Progenitor cell of endocrine pancreas (in vitro differentiated cells): ENCODE measurements at places on chromosomes 13 and 19.

GRCh38 chr13:68081061-68081460 lies 850.9 kb upstream of the PCDH9 start:
- no peak for DNase-seq

GRCh38 chr13:42071672-42072419 lies 23.4 kb downstream of the DGKH start:
- DNase-seq, result no peak

GRCh38 chr13:98504371-98504963 lies 72.4 kb downstream of the STK24 start:
- no peak for DNase-seq

- no peak for DNase-seq
These were observed 849.4 kb downstream of the DACH1 start for GRCh38 chr13:71017607-71018006.

DNA sequence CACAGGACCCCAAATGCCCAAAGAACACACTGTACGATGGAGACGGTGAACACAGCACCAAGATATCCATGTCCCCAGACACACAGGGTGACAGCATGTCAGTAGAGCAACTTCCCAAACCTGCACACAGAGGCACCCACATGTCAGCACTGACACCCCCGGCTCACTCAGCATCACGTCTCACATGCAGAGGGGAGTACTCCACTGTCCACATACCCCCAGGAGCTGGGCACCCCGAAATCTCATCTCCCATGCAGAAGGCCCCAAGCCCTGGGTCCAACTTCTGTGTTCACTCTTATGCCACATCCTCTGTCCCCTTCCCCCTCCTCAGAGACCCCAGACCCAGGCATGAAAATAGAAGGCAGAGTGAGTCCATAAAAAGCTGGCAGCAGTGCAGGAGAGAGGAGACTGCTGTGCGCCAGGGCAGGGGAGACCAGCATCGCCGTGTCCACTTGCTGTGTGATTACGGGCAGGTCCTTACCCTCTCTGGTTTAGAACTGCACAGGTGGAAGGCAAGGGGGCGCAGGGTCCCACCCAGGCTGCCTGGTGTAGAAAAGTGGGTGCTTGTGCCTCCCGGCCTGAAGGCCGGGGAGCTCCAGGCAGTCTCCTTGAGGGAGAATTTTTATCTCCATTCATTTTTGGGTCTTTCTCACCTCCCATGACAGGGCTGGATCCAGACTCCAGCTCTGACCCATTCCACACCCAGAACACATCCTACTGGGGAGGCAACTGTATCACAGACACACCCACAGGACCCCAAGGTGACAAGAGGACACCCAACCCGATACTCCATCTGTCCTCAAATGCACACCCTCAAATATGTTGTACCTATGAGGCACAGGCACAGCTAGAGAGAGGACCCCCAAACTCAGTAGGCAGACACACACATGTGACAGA lies 17.0 kb downstream of the ERFL start:
- no peak for DNase-seq

DNA sequence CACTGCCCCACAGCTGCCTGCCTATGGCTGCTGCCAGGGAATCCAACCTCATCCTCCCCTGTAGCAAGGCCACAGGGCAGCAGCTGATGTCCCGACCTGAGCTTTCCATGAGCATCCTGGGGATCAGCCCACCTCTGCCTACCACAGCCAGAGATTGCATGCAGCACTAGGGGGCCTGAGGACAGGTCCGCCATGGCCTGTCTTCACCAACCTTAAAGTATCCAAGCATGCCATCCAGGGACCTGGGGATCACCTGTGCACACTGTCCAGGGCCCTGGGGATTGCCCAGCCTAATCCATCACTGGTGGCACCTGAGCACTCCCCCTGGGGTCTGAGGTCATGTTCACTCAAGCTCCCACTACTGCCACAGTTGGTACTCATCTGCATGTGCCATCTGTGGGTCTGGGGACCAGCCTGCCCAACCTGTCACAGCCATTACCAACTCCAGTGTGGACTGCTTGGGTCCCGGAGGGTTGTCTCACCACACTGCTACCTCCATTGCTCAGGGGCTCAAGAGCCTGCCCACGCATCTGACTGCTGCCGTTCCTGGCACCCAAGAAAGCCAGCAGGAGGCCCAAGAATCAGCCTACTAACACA lies 53.0 kb downstream of the KCTD15 start:
- no peak for DNase-seq

GRCh38 chr13:99813336-99814095 lies 158.1 kb downstream of the ZIC5 start:
- DNase-seq, result no peak

DNA sequence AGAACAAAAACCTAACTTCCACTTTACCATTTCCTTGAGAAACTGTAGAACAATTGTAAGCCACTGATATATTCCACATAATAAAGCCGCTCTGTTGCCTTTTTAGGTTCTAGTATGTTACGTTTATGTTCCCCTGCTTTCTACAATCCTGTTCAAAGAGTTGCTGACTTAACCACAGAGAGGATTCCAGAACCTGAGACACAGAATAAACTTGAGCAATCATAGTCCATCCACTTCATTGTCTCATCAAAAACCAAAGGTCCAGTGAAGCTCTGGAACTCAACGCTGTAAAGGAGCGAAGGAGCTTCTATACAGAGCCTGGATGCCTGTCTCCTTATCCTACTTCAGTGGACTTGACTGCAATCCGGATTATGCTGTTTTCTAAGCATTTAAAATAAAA lies 4.6 kb downstream of the STARD13 start:
- no peak for DNase-seq

DNA sequence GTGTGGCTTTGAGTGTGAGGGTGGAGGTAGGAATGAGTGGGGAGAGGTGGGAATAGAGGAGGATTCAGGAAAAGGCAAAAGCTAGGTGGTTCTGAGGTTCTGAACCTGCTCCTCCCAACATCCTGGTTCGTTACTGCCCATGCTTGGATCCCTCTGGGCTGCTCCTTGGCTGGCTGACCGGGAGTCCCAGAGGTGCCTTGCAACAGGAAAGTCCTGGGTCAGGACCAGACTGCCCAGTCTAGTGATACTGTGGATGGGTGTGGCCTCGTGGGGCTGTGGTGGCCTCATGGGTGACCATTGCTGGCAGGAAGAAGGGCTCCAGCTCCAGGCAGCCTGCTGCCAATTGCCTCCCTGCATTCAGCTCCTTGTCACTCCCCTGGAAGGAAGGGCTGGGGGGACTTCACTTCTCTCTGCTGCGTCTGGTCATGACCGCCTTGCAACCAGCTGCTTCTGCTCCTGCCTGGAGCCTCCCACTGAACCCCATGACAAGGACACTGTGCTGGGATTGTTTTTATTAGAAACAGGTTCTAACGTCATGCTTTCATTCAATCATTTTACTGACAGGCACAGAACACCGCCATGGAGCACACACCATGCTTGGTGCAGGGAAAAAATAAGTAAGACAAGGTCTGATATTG lies 61.5 kb upstream of the UBL3 start:
- DNase-seq, result no peak

DNA sequence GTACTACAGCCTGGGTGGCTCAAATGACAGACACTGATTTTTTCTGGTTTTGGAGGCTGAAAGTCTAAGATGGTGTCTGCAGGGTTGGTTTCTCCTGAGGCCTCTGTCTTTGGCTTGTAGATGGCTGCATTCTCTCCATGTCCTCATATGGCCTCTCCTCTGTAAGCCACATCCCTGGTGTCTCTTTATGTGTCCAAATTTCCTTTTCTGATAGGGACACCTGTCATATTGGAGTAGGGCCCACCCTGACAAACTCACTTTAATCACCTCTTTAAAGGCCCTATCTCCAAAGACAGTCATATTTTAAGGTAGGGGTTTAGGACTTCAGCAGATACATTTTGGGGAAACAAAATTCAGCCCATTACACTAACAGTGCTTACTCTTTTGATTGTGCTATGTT lies 32.0 kb upstream of the WASF3 start:
- no peak for DNase-seq

DNA sequence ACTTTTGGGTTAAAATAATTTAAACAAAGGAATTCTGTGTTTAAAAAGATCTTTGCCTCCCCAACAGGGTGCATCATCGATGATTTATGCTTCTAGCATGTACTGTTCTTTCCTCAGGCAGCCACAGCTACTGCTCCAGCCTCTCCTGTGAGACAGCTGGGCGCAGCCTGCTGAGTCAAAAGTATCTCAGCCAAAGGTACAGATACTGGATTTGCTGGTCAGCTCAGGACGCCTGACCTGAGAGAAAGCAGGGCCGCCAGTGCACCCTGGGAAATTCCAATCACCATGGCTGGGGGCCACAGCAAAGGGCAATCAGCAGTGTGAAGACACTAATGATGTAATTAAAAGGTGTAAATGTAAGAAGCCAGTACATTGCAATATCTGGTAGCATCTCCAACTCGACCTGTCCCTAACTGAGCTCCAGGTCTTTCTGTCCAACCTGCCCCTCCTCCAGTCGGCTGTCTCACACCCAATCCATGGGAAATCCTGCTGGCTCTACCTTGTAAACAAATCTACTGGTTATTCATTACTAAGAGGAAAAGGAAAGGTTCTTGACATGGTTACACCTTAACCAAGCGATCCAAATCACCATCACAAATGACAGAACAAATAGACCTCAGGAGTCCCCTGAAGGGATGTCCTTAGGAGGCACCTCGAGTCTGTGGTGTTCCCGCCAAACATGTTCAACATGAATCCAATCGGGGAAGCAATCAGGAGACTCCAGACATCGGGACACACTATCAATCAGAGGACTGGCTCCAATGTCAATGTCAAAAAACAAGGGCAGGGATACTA lies 7.3 kb downstream of the OPA3 start:
- DNase-seq, result peak; percentile 30

DNA sequence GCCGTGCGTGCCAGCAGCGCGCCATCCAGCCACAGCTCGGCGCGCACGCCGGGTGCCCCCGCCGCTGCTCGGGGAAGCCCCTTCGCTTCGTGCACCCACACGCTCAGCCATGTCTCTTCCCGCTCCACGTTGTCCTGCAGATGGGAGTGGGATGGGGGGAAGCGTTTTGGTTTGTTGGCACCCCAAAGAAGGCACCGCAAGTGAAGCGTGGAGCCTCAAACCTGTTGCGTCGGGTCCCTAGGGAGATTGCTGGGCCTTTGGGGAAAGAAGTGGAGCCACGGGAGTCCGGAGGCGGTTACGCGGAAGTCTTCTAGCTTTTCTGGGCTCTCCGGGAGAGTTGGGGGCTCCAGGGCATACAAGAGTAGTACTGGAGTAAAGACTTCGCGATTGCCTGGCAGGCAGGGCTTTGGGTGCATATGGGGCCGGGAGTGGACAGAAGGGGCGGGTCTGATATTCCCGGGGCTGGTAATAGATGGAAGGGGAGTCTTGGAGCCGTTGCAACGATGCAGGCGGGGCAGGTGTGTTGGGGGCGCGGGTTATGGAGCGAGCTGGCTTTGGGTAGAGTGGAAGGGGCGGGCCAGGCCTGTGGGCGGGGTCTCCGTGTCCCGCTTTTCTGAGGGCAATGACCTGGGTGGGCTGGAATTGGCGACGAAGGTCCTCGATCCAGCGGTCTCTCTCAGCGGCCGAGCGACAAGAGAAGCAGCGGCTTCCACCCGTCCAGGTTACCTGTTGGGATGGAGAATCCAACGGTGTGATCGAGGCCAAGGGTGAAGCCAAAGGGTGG lies 6.5 kb downstream of the RASAL3 start:
- DNase-seq, result no peak

- no peak for DNase-seq
These were observed 237.6 kb upstream of the IRS2 start for GRCh38 chr13:110023729-110024644.

DNA sequence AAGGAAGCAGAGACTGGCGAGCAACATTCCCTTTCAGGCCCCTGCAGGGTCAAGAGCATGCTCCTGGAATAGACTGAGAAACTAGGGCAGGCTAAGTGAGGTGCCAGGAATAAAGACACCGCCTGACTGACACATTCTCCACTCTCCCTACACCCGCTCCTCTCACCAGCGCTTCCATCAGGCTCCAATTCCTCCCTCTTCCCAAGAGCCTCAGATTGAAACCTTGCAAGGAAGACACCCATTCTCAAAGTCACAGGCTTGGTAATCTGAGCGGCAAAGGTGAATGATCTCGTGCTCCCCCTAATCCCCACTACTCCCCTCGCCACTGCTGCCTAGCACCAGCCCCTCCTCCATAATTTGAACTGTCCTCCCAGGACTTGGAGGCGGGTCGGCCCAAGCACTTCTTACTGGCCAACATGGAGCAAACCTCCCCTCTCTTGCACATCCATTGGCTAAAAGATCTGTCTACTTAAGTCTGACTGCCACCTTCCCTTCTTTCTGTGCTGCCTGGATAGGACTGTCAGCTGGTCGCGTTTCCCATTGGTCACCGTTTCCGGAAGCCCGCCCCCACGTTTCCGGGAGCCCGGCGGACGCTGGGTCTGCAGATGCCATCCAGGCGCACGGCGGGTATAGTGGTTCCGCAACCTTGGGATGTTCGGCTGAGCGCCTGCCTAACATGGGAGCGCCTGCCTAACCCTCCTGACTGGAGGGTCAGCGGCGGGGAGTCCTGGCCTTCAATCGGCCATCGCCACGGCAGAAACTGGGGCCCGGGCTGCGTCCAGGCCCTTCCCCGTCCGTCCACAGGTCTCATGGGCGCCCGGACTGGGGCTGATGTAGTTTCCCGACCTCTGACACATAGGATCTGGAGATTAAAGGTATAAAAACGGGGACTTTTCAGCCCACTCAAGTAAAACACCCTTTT lies 33.6 kb downstream of the ZNF383 start:
- no peak for DNase-seq

DNA sequence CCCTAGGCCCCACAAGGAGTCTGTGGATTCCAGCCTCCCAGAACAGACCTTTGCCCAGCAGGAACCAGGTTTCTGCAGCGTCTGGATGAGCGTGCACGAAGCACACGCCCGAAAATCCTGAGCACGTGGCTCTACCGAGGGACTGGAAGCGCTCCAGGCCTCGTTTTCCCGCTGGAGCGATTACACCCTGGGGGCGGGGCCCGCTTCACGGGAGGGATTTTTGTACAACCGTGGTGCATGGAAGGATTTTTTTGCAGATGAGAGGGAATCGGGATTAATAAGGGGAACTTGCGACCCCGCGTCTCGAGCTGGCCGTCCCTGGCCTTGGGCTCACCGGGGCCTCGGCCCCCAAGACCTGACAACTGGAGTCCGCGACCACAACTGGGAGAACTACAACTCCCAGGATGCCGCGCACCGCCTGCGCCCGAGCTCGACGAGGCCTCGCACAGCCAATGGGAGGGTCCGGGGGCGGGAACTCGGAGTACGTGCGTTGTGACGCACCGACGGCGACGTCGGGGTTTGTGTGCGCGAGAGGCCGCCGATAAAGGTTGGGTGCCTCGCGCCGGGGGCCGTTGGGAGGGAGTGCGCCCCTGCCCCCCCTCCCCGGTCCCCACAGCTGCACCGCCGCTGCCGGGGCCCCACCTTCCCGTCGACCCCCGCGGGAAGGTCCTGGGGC lies at the start of gene ZNF628:
Gene ZNF628, plus strand, starts transcription at position 518 of the 676 bp plus-strand sequence. CDS start 3,294 bp downstream, outside the sequence.
- DNase-seq, result peak; percentile 94

- DNase-seq, result no peak
These were observed 103.2 kb downstream of the LMO7 start for GRCh38 chr13:75739244-75739868.

DNA sequence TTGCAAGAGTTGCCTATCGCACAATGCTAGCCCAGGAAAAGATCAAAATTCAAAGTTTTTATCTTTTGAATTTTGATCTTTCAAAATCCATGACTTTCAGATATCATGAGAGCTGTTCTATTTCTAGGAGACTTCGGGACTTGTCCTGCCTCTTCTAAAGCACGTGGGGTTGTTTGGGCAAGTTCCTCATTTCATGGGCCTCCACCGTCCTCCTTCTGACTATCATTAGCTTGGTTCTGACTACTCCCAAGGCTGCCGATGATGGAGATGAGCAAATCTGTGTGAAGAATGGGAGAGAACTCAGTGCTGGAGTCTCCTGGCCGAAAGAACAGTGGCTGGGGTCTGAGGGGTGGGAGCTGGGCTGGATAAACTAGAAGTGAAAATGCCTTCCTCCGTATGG lies 86.5 kb downstream of the COL4A1 start:
- DNase-seq, result no peak

- no peak for DNase-seq
These were observed 66.1 kb upstream of the ANKRD10 start for GRCh38 chr13:110980921-110981320.
